ENCODE measurements at places on chromosomes 2 and 18.
A peak's percentile ranks its signal among the peaks of the same experiment; 100 is the strongest.

DNA sequence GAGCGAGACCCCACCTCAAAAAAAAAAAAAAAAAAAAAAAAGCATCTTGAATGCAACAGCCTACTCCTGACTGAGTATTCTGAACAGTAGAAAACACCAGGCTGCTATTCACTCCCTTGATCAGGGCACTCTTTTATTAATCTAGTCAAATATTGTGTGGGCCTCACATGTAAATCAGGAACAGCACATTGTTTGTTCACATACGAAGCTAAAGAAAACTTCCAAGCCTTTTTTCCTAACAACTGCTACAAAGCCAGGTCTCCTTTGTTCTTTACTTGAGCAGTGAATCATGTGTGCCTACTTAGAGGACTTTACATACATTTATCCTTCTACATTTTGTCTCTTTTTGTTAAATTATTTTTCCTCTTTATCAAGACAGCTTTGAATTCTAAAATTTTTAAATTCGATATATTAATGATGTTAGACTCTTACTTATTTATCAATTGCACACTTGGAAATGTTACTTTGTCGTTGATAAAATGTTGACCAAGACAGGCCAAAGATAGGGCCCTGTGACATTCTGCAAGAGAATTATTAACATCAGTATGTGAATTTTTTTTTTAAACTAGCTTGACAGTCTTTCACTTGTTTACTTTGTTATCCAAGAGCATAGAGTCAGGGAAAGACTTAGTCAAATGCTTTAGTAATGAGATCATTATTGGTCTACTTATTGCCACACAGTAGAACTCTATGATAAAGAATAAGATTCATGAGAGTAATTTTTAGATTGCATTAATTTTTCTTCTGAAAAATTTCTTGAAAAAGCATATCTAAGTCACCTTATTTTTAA lies 13.2 kb downstream of the SPATS2L start:
- no peak for DNase-seq

- DNase-seq = no peak
Measured at GRCh38 chr18:26976206-26976605, 110.7 kb upstream of the AQP4 start.

GRCh38 chr2:29272311-29272710 lies 157.1 kb downstream of the CLIP4 start:
- no peak for DNase-seq

DNA sequence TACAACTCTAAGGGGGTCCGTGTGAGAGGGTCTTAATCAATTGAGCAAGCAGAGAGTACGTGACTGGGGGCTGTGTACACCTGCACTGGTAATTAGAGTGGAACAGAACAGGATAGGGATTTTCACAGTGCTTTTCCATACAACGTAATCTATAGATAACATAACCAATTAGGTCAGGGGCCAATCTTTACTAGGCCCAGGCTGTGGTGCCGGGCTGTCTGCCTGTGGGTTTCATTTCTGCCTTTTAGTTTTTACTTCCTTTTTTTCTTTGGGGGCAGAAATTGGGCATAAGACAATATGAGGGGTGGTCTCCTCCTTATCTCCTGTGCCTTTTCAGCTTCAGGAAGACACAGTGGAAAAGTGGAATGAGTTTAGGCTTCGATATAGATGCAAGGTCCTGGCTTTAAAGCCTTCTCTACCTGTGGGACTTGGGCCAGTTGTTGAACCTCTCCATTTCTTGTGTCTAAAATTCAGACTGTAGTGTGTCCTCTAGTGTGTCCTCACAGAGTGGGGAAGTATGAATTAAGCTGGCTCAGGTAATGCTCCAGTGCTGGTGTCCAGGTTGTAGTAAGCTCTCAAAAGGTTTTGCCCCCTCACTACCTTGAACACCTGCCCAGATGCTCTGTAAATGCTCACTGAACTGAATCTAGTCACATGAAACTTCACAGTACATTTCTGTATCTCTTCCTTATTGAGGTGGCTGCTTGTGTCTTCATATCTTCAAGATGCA lies 422.8 kb downstream of the SETBP1 start:
- no peak for DNase-seq

- DNase-seq = no peak
Measured at GRCh38 chr2:96535331-96535730, 1.2 kb upstream of the ARID5A start.

GRCh38 chr2:96259497-96259921 lies 6.3 kb downstream of the TMEM127 start:
- DNase-seq = no peak

- no peak for DNase-seq
Measured at GRCh38 chr2:16176971-16177480, 236.7 kb downstream of the MYCN start.

DNA sequence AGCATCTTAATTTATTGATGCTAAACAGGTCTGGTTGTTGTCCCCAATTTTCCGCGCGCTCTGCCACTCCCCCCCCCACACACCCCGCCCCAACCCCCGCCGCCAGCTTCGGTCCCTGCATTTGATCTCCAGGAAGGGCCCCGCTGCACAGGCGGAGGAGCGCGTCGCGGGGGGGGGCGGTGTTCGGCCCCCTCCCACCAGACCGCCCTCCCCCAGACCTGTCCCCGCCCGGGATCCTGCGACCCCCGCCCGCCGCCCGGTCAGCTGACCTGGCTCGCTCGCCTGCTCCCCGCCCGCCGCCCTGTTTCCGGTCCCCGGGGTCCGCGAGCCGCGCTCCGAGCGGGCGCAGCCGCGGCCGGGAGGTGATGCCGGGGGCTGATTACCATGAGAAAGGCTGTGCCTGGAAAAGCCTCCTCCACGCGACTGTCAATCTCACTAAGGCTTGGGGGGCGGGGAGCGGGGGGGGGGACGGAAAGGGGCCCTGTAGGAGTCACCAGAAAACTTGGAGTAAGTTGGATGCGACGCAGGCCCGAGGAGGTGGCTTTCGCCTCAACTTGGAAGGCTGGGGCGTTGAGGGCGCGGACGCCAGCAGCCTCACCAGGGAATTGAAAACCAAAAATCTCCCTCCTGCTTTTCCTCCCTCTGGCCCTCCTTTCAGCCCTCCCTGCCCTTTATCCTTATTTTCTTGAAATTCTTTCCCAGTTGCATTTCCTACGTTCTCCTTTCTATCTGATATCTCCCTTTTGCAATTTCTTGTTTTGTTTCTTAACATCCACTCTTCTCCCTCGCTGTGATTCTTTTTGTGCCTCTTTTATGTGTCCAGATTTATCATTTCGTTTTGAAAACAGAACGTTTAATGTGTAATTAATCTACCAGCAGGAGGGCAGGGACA lies 4.4 kb upstream of the ZEB2 start:
- peak; percentile 63 for DNase-seq

DNA sequence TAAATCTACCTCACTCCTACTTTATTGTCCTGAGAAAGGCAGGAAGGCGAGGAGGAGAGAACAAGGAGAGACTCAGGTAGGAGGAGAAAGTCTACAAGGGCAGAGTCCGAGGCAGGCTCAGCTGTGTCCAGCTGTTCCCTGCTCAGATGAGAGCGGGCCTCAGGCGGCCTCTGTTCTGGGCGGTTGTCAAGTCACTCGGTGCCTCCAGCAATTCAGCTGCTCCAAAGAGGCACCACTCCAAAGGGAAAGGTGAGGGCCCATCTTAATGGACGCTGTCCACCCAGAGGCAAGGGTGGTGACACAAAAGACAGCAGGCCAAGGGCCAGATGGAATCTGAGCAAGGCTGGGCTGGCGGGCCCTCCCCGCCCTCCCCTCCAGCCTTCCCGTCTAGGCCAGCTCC lies 101.4 kb upstream of the EPAS1 start:
- no peak for DNase-seq

DNA sequence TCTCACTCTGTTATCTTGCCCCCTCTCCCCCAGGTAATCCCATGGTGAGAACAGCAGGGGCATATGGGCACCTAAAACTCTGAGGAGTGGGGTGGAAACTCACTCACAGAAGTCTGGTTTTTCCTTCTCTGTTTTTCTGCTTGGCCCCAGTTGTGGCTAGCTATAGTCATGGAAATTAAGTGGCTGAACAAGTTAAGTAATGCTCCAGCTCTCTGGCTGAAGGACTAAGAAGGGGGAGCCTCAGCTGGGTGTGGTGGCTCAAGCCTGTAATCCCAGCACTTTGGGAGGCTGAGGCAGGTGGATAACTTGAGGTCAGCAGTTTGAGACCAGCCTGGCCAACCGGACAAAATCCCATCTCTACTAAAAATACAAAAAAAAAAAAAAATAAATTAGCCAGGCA lies 261.0 kb downstream of the TPGS2 start:
- DNase-seq = no peak

- no peak for DNase-seq
Measured at GRCh38 chr2:201628545-201628944, 14.8 kb downstream of the TMEM237 start.

DNA sequence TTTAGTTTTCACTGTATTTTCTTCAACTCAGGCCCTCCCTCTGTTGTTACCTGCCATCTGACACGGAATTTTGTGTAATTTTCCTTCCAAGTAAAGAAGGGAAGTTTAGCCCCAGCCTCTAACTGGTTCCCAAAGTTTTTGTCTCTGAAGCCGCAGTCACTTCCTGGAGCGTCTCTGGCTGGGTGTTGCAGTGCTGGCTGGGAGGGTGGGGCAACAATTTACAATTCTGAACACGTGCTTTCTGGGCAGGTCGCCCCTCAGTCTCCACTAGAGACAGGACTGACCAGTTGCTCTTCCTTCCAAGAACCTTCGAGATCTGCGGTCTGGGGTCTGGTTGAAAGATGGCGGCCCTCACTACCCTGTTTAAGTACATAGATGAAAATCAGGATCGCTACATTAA lies 3.5 kb downstream of the CNDP2 start:
- DNase-seq = no peak

GRCh38 chr2:47293976-47294375 lies 109.0 kb upstream of the MSH2 start:
- no peak for DNase-seq

- peak; percentile 64 for DNase-seq
Measured at GRCh38 chr18:33844232-33844631, 266.2 kb downstream of the ASXL3 start.

- DNase-seq = no peak
Measured at GRCh38 chr2:180115675-180116074, 108.6 kb upstream of the CWC22 start.

- no peak for DNase-seq
Measured at GRCh38 chr18:25075331-25075730, 276.6 kb downstream of the ZNF521 start.

GRCh38 chr18:14944838-14945237 lies 196.9 kb downstream of the ANKRD30B start:
- DNase-seq = no peak

DNA sequence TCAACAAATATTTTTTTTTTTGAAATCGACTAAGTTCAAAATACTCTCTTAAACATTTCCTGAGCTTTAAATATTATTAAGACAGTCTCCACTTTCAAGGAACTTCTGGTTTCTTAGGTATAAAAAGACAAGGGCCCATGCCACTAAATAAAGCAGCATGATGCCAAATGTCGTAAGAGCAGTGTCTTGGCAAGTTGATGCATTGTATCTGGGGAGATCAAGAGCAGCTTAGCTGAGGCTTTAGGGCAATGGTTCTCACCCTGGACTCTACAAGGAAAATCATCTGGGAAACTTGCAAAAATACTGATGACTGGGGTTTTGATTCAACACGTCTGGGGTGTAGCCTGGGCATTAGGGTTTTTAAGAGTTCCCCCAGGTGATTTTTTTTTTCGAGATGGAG lies 41.3 kb downstream of the COL4A3 start:
- no peak for DNase-seq

GRCh38 chr18:58253871-58254270 lies 209.8 kb downstream of the NEDD4L start:
- DNase-seq = no peak

DNA sequence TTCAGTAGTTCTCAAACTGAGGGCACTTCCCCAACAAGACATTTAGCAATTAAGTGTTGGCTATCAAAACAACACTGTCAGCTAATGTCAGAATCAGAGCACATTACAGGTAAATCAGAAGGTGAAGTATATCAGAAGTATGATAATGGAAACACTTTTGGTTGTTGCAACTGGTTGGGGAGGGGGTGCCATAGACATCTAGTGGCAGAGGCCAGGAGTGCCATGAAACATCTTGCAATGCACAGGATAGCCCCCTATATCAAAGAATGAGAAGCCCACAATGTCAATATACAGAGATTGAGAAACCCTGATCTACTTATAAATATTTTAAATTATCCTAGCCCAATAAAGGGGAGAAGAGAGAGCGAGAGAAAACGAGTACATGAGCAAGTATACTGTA lies 4.9 kb upstream of the XPO1 start:
- DNase-seq = no peak

DNA sequence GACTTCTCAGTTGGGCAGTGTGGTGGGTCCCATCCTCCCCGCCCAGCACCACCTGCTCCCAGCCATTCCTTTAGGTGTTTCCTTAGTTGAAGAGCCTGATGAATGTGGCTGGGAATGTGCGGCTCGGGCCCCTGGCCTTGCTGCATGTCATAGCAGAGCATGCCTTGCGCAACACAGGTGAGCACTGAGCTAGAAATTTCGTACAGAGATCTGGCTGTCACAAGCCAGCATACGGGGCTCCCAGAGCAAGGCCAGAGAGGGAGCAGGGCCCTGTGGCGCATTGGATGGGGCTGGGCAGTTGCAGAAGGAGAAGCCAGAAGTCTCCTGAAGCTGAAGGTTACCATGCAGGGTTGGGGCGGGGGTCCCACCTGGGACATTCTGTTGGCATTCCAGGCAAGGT lies 129.7 kb downstream of the WDSUB1 start:
- no peak for DNase-seq

- no peak for DNase-seq
Measured at GRCh38 chr2:219562049-219563020, 9.0 kb downstream of the OBSL1 start.
